NCI-H524 treated with DMSO at 0.1 percent for 48 hours (cell line): ENCODE measurements at places on chromosomes 7 and 10.

- DNase-seq, result no peak
These were observed 320.4 kb upstream of the SP8 start for GRCh38 chr7:21107101-21107500.

- DNase-seq, result no peak
These were observed 14.6 kb downstream of the COL26A1 start for GRCh38 chr7:101377189-101377736.

- no peak for DNase-seq
These were observed 722.7 kb downstream of the XPNPEP1 start for GRCh38 chr10:109200646-109201045.

- no peak for DNase-seq
These were observed 952 bp downstream of the SRRM3 start for GRCh38 chr7:76202666-76203030.

- DNase-seq, result no peak
These were observed 109.7 kb upstream of the GDF10 start for GRCh38 chr10:47190301-47190700.

DNA sequence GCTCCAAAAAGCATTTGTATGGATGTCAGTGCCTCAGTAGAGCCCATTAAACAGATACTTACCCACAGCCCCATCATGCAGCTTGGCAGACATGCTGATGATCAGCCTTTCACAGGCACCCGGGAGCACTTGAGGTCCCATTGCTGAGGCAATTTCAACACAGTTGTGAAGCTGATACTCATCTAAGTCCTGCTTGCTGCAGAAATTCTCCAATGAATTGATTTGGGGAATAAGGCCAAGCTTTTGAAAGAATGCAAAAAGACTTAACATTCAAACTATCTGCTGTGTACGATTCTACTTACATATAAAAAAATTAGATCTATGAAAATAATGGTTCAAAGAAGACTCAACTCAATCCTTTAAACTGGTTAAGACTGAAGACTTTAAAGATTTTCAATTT lies 60.5 kb downstream of the LAMB4 start:
- DNase-seq, result no peak

- no peak for DNase-seq
These were observed 11.2 kb upstream of the C7orf33 start for GRCh38 chr7:148579366-148579765.

DNA sequence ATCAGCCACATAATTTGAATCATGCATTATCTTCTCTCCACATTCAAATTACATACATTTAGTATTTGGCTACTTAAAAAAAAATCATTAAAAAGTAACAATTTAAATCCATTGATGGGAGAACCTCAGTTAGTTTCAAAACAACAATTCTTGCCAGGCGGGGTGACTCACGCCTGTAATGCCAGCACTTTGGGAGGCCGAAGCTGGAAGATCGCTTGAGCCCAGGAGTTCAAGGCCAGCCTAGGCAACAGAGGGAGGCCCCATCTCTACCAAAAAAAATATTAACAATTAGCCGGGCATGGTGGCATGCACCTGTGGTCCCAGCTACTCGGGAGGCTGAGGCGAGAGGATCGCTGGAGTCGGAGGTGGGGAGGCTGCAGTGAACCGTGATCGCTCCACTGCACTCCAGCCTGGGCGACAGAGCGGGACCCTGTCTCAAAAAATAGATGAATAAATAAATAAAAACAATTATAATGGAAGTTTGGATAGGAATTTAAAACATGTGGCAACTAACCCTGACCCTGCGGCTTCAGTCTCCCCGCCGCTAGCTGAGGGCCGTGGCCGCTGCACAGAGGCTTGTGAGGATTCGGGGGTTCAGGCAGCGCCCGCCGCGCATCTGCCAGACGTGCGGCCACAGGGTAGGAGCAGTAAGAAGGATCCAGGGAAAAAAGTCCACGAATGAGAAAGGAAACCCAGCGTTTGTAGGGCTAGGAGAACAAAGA lies 1.1 kb upstream of the CSGALNACT2 start:
- no peak for DNase-seq

DNA sequence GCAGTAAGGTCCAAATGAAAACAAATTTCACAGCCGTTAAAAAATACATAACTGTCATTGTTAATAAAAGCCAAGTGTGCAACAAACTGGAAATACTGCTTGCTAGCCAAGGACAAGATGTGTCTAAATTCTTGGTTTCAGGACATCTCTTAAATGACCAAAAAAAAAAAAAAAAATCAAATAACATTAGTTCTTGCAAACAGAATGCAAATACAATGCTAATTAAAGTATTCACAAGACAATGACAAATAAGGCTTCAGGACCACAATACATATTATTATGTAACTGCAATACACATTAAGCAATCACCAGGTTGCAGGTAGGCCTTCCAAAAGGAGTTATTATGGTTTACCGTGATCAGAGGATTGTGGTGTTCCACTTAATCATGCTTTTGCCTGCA lies 3.6 kb downstream of the ARHGAP21 start:
- DNase-seq, result no peak

- DNase-seq, result peak; percentile 1
These were observed 100.0 kb downstream of the INPP5A start for GRCh38 chr10:132637477-132638129.

DNA sequence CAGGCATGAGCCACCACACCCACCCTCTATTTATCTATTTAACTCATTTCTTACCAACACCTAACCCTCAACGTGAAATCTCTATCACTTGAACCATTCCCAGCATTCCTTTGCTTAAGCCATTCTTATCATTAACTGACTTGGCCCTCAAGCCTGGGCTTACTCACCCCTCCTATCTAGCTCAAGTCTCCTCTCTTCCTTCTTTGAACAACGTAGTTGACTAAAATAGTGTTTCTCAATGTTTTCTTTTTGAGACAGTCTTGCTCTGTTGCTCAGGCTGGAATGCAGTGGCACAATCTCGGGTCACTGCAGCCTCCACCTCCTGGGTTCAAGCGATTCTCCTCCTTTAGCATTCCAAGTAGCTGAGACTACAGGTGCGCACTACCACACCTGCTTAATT lies 7.0 kb downstream of the ANXA7 start:
- no peak for DNase-seq

GRCh38 chr10:63156236-63156635 lies 23.1 kb downstream of the NRBF2 start:
- no peak for DNase-seq

DNA sequence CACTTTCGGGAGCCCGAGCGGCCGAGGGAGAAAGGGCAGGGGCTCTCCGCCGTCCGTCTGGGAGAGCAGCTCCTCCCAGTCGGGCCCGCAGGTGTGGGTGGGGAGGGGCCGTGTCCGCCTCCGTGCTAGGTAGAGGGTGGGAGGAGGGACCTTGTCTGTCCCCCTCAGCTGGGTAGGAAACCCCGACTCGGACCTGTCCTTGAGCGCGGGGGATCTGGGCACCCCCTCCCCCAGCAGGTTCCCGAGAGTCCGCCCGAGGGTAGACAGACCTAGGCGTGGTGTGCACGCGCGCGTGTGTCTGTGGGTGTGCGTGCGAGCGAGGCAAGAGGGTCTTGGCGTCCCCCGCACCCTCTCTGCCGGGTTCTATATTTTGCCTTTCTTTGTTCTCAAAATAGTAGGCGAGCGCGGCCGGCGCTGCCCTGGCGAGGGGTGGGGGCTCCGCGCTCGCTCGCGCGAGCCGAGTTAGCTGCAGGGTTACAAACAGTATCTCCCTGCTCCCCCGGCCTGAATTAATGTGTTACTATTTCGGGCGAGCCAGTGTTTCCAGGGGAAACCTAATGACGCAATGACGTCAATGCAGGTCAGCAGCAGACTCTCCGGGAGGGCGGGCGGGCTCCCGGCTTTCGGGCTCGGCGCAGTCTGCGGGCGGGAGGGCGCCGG lies 73.9 kb upstream of the LEP start:
- DNase-seq, result no peak

DNA sequence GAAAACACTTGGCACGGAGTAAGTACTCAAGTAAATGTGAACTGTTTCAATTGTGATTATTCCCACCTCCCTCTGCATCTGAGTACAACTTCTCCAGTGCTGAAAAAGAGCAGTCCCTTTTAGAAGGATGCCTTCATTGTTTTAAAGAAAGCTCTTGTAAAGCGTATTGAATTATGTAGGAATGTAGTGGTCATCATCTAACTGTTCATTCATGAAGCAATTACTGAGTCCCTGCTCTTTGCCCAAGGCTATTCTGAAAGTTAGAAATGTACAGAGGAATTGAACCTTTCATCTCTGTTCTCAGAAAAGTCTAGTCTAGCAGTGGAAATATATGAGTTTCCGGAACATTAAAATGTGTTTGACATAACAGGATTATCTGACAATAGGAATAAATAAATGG lies 127.8 kb downstream of the CACNB2 start:
- no peak for DNase-seq

- no peak for DNase-seq
These were observed 60.9 kb upstream of the CAMK2B start for GRCh38 chr7:44386139-44386913.

DNA sequence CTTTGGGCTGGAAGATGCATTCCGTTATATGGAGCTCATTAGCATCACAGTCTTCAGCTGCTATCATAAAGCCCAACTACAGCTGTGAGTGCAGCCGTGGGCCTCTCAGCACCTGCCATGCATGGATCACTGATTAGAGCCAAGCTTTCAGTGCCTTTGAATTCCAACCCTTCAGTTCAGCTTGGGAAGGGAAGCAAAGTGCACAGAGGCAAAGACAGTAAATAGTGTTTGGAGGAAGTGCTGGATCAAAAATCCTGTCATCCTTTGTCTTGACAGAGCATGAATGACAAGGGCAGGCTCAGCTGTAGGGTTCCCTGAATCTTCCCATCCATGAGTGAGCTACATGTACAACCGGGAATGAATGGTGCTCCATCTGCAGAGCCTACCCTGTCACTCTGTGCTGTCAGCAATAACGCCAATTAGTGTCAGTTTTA lies 153.7 kb downstream of the DNAJB9 start:
- DNase-seq, result no peak

GRCh38 chr10:43605850-43606322 lies 352 bp upstream of the ZNF485 start:
- DNase-seq, result no peak

GRCh38 chr7:2166625-2167280 lies 66.0 kb downstream of the MAD1L1 start:
- DNase-seq, result no peak

DNA sequence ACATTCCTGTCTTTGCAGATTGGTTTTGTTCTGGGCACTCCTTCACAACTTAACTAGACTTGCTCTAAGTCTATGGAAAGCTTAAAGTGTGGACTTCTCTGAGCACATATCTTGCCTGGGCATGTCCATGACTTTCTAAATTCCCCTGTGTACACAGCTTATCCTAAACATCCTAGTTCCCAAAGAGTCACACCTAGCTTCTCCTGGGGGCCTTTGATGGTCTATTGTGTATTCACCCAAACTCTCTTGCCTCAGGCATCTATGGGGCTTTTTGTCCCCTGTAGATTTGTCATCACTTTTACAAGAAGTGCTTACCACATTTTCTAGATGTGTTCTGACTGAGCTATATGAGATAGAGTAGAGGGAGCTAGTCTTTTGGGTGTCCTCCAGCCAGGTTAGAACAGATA lies 12.2 kb upstream of the ZNF488 start:
- DNase-seq, result no peak

GRCh38 chr10:71597821-71598498 lies 121.6 kb downstream of the C10orf105 start:
- DNase-seq, result no peak

GRCh38 chr10:3926258-3926657 lies 141.2 kb upstream of the KLF6 start:
- no peak for DNase-seq

- DNase-seq, result no peak
These were observed 69.0 kb downstream of the ADD3 start for GRCh38 chr10:110076559-110077318.

GRCh38 chr10:96576277-96576980 lies 10.4 kb downstream of the TM9SF3 start:
- no peak for DNase-seq

- DNase-seq, result no peak
These were observed 71.6 kb upstream of the ZPBP start for GRCh38 chr7:50164559-50165170.

- no peak for DNase-seq
These were observed 111.8 kb downstream of the JAZF1 start for GRCh38 chr7:28068811-28069216.

DNA sequence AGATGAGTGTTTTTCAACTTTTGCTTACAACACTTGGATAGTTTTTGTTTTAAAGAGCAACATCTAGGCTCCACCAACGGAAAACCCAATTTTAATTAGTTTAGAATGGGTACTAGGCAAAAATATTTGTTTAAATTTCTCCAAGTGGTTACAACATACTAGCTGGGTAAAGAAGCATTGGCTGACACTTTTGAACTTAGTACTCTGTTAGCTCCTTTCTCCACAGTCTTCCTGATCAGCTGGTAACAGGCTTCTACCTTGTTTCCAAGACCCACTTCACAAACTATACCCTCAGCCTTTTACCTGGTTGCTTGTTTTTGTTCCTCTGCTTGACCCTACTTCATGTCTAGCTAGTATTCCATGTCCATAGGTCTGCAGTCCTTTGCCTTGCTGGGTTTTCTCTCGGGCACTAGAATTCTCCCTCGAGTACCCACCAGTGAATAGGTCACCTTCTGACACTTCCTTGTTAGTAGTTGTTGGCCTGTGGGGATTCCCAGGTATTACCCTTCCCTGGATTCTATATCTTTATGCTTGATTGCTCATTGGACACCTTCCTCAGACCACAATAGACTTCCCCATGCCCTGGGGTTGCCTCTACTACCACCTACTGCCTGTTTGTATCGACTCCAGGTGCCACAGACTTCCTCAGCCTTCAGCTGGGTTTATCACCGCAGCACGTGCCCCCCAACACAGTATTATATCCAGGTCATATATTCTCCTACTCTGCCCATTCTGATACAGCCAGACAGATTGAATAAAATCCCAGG lies 42.0 kb downstream of the PRPS1L1 start:
- no peak for DNase-seq

DNA sequence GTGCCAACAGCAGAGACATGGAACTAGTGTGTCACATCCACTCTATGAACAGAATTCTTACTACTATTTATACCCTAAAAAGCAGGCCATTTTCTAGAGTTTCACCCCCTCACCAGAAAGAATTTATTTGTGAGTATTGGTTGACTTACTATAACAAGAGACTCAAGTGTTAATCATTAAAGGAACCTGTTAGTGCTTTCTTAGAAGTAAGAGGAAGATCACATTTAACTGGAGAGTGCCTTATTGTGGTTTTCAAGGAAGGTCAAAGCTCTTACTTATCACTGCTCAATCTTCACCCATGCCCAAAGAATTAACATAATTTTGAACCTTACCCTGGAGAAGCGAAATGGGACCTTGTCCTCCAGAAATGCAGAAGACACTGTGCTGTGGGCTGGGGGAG lies 169.3 kb upstream of the PRSS1 start:
- DNase-seq, result no peak

DNA sequence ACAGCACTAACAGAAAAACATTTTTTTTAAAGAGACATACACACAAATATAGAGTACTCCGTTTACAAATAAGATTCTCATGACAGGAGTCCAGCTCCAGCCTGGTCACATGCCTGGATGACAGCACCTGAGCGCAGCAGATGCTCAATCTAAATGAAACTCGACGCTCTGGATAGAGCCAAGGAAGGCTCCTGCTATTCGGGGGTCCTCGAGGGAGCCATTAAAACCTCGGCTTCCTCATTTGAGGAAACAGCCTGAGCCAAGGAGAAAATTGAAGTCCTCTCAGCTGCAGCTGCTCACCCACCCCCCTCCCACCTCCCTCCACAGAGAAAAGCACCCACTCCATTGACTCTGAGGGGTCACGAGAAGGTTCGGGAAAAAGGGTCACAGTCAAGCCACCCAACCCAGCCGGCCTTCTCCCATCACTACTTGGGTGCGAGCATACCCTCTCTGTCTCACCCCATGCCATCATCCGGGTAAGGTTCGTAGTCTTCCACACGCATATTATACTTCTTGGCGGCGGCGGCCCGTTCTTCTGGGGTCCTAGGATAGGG lies 673 bp downstream of the NDUFB8 start:
- no peak for DNase-seq

- DNase-seq, result no peak
These were observed 76.1 kb upstream of the LYZL2 start for GRCh38 chr10:30705625-30706149.
